ENCODE measurements at places on chromosomes 16 and 17.

- DNase-seq = peak; percentile 5
These were observed 17.2 kb upstream of the ALOX15 start for GRCh38 chr17:4658478-4659305.

DNA sequence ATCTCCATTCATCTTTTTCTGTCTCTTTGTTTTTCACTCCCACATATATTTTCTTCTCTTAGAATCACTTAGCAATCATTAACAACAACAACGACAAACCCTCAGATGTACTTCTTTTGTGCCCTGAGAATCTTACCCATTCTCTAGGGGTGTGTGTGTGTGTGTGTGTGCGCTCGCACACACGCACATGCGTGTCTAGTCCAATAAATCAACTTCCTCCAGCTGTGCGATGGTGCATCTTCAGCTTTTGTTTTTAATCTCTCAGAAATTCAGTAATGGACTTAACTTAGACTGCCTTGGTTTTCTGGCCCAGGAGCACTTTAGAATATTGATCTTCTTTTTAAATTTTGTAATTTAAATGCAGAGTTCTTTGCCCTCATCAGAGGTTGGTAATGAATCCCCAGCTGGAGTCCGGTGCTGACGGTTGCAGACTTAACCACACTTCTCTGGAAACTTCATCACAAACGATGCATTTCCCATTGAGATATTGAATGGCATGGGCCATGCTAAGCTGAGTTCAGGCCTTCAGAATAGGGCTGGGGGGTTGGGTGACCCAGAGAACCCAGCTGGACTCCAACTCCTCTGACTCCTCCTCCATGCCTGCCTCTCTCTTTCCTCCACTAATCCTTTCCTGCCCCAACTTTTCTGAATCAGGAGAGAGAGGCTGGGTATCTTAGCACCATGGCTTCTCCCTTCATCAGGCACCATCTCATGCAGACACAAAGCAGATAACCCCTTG is 193.9 kb downstream of the ZNF18 start:
- no peak for DNase-seq

DNA sequence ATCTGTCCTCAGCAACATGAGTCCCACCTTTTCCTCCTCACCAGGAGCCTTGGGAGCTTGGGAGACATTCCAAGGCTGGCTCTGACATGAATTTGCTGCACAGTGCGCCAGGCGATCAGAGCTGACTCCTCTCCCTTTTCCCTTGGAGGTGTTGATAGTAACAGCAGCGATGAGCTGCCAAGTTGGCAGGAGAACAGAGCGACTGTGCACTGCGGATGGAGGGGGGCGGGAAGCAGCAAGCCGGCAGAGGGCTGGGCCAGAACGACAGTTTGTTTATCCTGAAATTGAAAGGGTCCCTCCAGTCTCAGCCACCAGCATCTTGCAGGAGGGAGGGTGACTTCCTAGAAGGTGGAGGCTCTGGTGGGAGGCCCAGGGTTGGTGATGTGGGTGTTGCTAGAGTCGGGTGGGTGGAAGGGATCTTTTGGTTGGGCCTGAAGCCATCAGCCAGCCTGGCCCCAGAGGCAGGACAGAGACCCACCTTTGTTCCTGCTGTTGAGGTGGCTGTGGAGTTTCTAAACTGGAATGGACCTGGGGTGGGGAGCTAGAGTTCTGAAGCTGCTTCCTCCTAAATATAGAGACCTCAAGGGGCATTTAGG is 22.5 kb upstream of the DYNLL2 start:
- DNase-seq = no peak

GRCh38 chr17:35022536-35023063 is 40.9 kb downstream of the RFFL start:
- peak; percentile 59 for DNase-seq

DNA sequence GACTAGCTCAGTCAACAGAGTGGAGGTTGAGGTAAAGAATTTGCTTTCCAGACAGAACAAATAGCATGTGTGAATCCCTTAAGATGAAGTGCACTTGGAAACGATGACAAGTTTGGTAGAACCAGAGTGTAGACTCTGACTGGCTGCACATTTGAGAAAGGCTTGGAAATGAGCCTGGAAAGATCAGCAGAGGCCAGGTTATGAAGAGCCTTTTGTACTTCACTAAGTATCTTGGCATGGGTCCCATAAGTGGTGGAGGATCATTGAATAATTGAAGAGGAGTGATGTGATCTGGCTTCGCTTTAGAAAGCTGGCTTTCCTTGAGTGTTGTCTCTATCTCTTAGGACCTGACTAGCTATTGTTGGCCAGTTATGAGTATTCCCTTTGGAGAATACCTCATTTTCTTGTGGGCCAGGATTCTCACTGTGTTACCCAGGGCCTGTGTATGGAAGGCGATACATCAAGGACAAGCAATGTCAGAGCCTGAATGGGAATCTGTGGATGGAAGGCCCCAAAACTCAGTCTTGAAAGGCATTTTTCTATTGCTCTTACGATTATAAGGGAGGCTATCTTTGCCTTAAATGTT is 329.8 kb downstream of the UTP18 start:
- DNase-seq = no peak

GRCh38 chr17:65898651-65899050 is 293.3 kb downstream of the CEP112 start:
- no peak for DNase-seq

GRCh38 chr16:65201511-65201910 is 79.6 kb upstream of the CDH11 start:
- no peak for DNase-seq

- no peak for DNase-seq
These were observed 23.8 kb downstream of the EPN2 start for GRCh38 chr17:19260958-19261357.

DNA sequence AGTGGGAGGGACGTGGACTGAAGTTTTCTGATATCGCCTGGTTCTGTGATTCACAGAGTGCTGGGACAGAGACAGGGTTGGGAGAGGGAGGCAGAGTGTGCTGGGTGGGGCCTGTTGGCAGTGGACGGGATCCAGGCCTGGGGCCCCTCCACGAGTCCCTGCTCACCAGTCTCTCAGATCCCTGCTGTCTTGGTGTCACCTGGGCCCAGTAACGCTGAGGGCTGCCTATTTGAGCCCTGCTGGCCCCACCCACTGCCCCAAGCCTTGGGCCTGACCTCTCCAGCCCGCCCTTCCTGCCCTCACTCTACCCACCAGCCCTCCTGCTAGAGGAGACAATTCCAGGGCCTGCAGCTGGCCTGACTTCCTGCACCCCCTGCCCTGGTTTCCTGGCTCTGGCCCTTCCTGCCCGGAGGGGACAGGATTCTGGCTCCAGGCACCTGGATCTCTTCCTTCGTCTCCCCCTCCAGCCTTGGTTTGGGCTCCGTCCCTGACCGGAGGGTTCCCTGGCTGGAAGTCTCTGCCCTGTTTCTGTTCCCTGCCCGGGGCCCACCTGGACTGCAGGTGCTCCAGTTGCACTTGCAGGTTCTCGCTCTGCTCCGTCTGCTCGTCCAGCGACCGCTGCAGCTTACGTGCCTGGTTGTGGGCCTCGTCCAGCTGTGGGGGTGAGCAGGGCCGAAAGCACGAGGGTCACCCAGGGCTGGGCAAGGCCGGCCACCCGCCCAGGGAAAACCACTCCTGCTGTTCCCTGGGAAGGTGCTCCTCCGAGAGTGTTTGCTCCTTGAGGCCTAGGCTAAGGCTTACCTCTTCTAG is 21.4 kb downstream of the CCDC102A start:
- no peak for DNase-seq

GRCh38 chr16:468068-468821 is 42.8 kb downstream of the RAB11FIP3 start:
- no peak for DNase-seq

GRCh38 chr17:15485045-15485444 is 17.6 kb upstream of the CDRT4 start:
- DNase-seq = no peak

DNA sequence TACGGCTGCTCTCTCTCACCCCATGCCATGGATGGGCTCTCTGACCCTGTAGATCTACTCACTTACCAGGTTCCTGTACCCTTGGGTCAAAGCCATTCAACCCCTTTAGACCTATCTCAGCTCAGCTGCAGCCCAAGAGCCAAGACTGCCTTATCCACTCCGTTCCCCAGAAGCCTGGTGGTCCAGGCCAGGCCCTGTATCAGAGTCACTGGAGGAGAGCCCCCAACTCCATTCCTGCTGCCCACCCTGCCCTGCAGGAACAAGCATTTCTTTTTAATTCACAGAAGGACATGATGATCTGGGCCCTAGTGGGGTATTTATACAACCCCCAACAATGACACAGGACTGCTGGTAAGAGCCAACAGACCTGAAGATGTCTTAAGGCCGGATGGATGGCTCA is 76.8 kb downstream of the AIPL1 start:
- no peak for DNase-seq

GRCh38 chr17:28427371-28427770 is 21.4 kb upstream of the SLC46A1 start:
- no peak for DNase-seq

GRCh38 chr16:68284847-68285246 is 20.5 kb downstream of the SLC7A6 start:
- DNase-seq = no peak

GRCh38 chr17:60284709-60285108 is 107.2 kb downstream of the USP32 start:
- DNase-seq = no peak

DNA sequence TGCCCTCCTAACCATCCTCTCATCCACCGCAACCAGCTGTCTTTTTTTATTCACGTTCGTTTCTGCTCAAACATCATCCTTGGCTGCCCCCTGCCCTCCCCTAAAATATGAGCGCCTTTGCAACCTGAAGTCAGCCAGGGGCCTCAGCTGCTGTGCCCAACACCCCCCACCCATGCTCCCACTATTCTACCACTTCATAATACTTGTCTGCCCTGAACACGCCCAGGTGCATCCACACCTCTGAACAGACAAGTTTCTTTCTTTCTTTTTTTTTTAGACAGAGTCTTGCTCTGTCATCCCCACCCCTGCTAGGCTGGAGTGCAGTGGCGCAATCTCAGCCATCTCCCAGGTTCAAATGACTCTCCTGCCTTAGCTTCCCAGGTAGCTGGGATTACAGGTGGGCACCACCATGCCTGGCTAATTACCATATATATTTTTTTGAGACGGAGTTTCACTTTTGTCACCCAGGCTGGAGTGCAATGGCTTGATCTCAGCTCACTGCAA is 26.9 kb downstream of the CEP295NL start:
- DNase-seq = no peak

DNA sequence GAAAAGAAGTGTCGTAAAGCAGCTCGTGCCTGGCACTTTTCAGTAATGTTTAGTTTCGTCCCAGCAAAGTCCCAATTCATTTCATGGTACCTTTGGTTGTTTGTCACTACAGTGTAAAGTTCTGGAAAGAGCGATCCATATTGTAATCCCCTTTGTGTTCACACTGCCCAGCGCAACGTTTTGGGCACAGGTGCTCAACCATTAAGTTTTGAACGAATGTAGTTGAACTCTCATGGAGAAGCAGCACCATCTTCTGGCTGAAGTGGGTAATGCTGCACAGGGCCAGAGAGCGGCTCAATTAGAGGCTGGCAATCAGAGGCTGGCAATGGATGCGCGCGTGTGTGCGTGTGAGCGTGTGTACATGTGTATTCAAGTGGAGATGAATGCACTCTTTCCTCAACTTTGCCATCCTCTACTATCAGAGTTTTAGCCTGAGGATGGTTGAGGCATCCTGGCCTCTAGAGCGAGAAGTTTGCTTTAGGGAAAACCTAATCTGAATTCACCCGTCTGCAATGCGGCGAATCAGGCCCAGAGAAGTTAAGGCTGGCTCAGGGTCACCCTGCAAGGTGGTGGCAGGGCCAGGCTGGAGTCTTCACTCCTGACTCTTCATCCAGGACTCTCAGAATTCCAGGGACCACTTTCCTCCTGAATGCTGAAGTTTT is 29.9 kb downstream of the DYNLL2 start:
- DNase-seq = peak; percentile 69

DNA sequence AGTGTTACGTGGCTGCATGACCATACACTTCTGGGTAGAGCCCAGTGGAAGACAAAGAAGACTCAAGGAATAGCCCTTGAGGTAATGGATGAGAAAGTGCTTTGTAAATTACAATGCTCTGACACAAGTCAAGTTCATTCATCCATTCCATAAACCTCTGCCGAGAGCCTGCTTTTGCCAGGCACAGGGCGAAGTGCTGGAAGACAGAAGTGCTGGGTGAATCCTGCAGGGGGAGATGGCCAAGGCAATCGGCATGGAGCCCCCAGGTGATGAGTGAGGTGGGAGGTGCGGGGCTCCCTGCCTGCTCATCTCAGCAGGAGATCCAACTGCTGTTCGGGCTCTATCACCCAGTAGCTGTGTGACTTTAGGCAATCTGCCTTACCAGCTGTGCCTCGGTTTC is 2.8 kb upstream of the SOCS3 start:
- no peak for DNase-seq

GRCh38 chr16:50769-51591 is 2.4 kb downstream of the POLR3K start:
- no peak for DNase-seq

DNA sequence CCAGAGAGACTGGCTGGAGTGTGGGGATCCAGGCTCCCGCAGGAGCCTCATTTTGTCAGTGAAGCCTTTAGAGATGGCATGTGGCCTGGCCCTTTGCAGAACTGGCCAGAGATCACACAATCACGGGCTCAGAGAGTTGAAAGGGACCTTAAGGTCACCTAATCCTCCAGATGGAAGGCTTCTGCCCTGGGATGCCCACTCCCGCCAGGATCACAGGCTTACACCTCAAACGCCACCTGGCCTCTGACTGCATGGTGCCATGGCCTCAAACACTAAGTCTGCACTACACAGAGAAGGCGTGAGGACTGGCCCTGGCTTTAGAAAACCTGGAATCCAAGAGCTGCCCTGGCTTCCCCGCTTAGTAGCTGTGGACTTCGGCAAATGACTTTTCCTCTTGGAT is 306.8 kb upstream of the CCL2 start:
- no peak for DNase-seq

- DNase-seq = no peak
These were observed 4.6 kb downstream of the PRDM7 start for GRCh38 chr16:90072442-90073105.

DNA sequence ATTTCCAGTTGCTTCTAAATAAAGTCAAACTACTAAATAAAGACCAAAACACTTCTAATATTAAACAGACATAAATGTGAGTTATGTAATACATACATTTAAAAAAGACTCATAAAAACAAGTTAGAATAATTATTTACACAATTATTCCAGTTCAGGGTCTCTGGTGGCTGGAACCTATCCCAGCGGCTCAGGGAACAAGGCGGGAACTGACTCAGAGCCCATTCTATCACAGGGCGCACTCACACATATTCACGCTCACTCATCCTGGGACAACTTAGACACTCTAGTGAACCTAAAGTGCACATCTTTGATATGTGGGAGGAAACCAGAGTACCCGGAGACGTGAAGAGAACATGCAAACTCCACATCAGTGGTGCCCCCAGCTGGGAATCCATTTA is 25.0 kb downstream of the PLXDC1 start:
- DNase-seq = no peak

- no peak for DNase-seq
These were observed 51.5 kb downstream of the TENT4B start for GRCh38 chr16:50204453-50205108.

DNA sequence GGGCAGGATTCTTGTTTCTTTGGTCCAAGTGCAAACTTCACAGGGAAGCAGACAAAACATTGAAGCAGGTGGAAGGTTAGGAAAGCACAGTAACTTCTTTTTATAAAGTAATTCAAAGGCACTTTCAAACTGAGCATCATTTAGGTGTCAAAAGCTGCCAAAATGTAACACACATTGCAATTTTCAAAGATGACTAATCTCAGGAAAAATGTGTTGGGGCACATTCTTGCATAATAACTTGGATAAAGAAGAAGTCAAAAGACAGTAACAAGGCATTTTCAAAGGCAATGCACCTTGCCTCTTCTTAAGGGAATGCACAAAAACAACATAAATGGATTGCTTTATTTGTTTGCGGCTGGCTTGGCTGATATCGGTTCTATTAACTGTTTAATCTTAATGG is 3.6 kb downstream of the KCNJ2 start:
- DNase-seq = no peak
